Kidney epithelial cell (primary cell): ENCODE measurements at places on chromosomes 7 and 10.

- DNase-seq: no peak
These were observed 17.2 kb upstream of the SLC18A3 start for GRCh38 chr10:49592726-49593563.

DNA sequence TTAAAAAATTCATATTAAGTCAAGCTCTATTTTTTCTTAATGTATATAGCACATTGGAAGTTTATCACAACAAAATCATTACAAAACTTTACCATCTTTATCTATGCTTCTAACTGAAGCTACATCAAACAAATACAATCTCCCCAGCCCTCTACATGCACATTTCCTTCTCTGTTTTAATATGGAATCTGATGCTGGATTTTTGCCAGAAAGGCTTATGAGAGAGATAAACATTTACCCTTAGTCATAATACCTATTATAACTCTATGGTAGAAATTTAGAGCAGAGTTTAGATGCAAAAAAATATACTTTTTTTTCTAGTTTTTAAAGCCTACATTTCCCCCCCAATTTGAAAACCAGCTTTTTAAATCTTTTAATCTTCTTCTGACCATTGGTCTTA, 1198.6 kb downstream of the GATA3 start:
- no peak for DNase-seq

- no peak for DNase-seq
These were observed 208.8 kb downstream of the HIBADH start for GRCh38 chr7:27453702-27454405.

DNA sequence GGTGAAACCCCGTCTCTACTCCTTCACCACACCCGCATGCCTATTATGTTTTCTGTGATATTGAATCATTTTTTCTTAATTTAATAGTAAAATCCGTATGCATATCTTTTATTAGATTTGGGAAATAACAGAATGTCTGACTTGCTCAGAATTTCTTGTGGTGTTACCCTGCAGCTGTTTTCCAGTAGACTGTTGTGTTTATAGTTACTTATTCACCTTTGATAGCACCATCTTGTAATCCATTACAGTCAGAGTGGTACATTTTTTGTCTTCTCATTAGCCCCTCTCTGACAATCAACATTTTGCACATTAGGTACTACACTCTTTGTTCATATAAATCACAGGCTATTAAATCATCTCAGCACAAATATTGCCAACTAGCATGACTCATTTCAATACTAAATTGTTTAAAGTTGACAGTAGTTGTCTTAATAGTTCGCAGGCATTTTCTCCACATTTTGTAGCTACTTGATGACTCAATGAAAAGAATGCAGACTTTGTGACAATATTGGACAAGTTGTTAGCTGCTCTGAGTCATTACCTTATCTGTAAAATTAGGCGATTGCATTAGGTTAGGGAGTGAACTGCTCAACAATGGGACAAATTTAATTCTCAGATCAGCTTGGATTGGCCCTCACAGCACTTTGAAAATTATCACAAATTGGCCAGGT, 17.8 kb upstream of the SLC16A12 start:
- peak; percentile 91 for DNase-seq

GRCh38 chr10:112467541-112468075, 20.6 kb downstream of the VTI1A start:
- DNase-seq: no peak

DNA sequence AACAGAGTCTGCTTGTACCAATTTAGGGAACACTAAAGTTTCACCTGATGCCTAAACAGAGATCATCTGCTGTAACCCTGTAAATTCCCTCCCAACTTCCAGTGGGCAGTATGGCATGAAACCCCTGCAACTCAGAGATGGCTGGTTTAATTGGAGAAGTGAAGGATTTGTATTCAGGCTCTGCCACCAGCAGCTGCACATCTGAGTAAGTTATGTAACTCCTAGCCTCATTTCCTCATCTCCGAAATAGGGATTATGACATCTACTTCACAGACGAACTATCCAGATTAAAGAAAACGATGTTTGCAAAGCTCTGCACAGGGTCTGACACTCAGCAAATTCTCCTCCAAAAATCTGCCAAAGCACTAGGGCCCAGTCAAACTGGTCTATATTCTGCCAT, 493.0 kb downstream of the KCNMA1 start:
- no peak for DNase-seq

GRCh38 chr10:69426376-69426727, 9.6 kb upstream of the TACR2 start:
- DNase-seq: no peak

- no peak for DNase-seq
These were observed 117.1 kb downstream of the DYNC2I1 start for GRCh38 chr7:158973440-158973839.

DNA sequence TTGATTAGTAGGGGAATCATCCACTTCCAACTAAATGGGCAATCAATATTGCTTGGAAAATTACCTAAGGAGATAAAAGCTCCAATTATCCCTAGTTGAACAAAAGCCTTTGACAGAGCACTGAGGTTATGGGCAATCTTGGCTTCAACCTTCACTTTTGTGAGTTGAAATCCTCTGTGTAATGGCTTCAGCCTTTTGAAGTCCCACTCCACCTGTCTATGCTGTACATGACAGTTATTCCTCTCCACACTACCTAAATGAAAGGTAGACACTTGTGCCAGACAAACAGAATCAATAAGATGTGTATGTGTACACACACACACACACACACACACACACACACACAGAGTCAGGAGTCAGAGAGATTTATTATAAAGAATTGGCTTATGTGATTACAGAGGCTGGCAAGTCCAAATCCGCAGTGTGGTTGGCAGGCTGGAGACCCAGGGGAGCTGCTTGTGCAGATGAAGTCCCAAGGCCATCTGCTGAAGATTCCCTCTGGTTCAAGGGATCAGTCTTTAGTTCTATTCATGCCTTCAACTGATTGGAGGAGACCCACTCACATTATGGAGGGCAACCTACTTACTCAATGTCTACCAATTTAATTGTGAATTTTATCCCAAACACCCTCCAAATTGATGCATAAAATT, 164.8 kb upstream of the CDC14C start:
- DNase-seq: no peak

DNA sequence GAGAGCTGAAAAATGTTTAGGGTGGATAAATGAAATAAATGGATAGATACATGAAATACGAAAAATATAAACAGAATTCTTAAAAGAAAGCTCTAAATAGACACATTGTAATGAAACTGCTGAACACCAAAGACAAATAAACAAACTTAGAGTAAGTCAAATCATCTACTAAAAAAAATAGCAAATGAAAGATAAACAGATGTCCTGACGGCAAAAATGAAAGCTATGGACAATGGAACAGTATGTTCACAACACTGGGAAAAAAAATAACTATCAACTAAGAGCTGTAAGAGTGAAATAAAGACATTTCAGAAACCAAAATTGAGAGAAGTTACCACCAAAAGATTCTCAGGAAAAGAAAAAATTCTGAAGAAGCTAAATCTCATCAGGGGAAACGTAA, 106.1 kb downstream of the SGMS1 start:
- DNase-seq: no peak

DNA sequence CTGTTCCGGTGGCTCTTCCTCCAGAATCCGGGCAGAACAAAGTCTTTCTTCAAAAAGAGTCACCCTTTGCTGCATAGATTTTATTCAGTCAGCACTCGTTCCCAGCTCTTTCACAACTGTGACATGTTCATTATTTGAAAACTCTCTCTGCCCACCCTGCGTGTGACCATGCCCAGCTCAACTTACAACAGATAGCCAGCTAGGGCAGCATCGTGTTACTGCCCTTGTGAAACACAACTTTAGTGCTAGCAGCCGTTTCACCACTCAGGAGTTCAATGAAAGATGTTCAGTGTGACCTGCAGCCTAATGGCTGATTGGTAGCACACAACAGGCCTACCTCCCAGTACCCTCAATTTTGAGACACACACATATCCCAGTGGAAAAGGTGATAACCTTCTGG, 57.9 kb downstream of the ZNF438 start:
- no peak for DNase-seq

DNA sequence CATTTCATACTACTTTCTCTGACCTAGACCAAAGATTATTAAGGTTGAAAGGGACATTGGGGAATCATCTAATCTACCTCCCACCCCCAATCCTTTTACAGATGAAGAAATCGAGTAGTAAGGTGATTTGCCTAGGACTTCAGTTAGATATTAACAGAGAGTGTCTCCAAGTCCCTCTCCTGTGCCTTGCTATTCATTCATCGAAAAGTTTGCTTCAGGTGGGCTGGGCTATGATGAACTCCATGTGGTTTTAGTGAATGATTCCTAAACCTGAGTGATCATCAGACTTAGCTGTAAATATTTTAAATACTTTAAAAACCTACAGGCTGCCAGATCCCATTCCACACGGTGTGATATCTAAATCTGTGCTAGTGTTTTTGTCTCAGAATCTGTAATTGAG, 259.4 kb upstream of the SORCS1 start:
- peak; percentile 42 for DNase-seq

GRCh38 chr10:124211921-124212320, 118.5 kb upstream of the CHST15 start:
- DNase-seq: no peak

DNA sequence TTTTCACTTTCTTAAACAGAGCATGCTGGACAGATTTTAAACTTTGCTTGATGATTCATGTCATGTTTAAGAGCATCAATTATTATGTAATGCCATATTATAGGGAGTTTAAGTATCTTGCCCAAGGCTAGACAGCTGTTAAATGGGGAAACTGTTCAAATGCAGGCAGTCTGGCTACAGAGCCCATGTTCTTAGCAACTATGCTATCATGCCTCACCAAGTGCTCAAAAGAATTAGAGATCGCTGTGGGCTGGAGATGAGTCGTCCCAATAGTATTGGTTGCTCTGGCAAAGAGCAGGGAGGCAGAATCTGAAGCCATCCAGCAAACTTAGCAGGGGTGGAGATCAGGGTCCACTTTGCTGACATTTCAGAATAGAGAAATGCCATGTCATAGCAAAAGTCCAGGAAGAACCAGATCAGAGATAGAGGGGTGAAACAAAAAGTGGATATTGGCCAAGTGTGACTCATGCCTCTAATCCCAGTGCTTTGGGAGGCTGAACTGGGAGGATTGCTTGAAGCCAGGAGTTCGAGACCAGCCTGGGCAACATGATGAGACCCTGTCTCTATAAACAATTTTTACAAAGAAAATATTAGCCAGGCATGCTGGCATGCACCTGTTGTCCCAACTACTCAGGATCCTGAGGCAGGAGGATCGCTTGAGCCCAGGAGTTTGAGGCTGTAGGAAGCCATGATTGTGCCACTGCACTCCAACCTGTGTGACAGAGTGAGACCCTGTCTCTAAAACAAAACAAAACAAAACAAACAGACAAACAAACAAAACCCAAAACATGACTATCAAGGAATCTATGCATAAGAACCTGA, 57.8 kb downstream of the BAMBI start:
- peak; percentile 71 for DNase-seq

- DNase-seq: no peak
These were observed 38.5 kb downstream of the BNIP3 start for GRCh38 chr10:131943021-131943814.

DNA sequence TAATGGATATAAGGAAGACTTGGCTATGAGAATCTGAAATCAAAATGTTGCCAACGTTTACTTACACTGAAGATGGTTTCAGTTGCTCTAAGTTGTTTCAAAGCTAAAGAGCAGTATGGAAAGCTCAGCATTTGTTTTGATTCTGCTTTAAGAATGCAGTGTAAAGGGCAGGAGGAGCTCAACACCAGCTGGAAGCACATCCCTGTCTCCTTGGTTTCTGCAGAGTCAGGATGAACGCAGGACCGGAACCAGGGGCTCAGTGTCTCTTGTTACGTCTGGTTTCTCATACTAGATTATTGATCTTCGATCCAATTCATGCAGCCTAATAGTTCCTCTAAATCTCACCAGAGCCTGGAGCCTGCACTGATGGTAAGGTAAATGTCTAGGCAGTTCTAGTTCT, 24.1 kb downstream of the ZRANB1 start:
- DNase-seq: no peak
